ENCODE measurements at places on chromosomes 7 and 10. TPM values are rescaled to one million over a fixed set of nuclear protein-coding genes. Genes with fewer than 3 reads are reported as not detected.
A peak's percentile ranks its signal among the peaks of the same experiment; 100 is the strongest.

DNAH11 gene
- 30.2 TPM for total RNA-seq

ZPBP gene
- not detected for total RNA-seq

DNA sequence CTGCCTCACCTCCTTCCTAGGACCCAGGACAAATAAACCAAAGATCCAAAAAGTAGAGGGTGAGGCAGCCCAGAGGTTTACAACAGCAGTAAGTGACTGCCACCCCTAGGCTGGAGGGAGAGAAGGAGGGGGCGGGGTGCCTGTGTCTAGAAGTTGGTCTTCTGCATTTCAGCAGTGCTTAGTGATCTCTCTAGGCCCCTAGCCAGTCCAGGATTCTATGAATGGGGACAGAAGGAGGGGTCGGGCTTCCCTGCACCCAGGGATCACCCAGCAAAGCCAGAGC is 62.8 kb upstream of the KDM7A start:
- DNase-seq: no peak

GRCh38 chr10:86048571-86048970 is 318.0 kb downstream of the GRID1 start:
- no peak for DNase-seq

GRCh38 chr7:158061884-158062656 is 525.6 kb downstream of the PTPRN2 start:
- DNase-seq: no peak

DNA sequence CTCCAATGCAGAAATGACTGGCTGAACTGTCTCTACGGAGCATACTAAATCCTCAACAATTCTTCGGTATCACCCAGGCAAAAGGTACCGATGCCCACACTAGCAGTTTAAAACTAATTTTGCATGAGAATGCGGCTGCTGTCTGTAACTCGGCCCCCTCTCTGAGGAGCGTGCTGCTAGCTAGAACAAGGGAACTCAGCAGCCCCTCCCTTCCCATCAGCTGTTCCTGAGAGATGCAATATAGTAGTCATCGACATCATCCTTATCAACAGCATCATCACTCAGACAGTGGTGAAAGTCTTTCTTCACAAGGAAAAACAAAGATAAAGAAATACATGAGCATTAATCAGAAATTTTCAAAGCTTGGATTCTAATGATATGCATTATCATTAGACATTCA is 189.1 kb upstream of the FRMD4A start:
- DNase-seq: no peak

GRCh38 chr10:18140149-18140956 is at the start of gene CACNB2:
CACNB2 (plus strand) TSS chr10:18140424.
- DNase-seq: peak; percentile 37

- DNase-seq: no peak
Measured at GRCh38 chr10:75470901-75471300, 39.5 kb downstream of the LRMDA start.
